ENCODE measurements at places on chromosomes 7 and 10. TPM values are rescaled to one million over a fixed set of nuclear protein-coding genes. Genes with fewer than 3 reads are reported as not detected.

WEE2 gene
- not detected for total RNA-seq

PAX4 gene
- not detected for total RNA-seq

CYP2C8 gene
- total RNA-seq = 0.14 TPM

WDR86 gene
- not detected for total RNA-seq
